Caki2 (cell line): ENCODE measurements at places on chromosomes 16 and 17. TPM values are rescaled to one million over a fixed set of nuclear protein-coding genes. Genes with fewer than 3 reads are reported as not detected.

The TBC1D3K gene
- not detected in 2 replicates for total RNA-seq

The ACSM2A gene
- not detected in 2 replicates for total RNA-seq

The PYY gene
- total RNA-seq = not detected in 2 replicates

The KRT31 gene
- not detected in 2 replicates for total RNA-seq

The SYNRG gene
- 3.9 and 6.8 TPM in 2 replicates for total RNA-seq

The RAB11FIP4 gene
- 3.6 and 6.7 TPM in 2 replicates for total RNA-seq

The PRAC1 gene
- not detected in 2 replicates for total RNA-seq

The G6PC1 gene
- not detected in 2 replicates for total RNA-seq

The CHST6 gene
- under 0.01 and 0.03 TPM in 2 replicates for total RNA-seq

The PRSS36 gene
- total RNA-seq = 0.17 and 10.6 TPM in 2 replicates

The SCPEP1 gene
- total RNA-seq = 39.4 and 117 TPM in 2 replicates

The STH gene
- 1.0 TPM in 1 of 2 replicates, not detected in the other for total RNA-seq

The PSMD3 gene
- total RNA-seq = 170 and 200 TPM in 2 replicates

The SLFN14 gene
- total RNA-seq = not detected in 2 replicates

The TMEM114 gene
- not detected in 2 replicates for total RNA-seq

The ACAP1 gene
- 2.3 and 26.4 TPM in 2 replicates for total RNA-seq

The WNT3 gene
- total RNA-seq = 4.0 and 4.5 TPM in 2 replicates

The MAP3K3 gene
- 14.5 and 16.7 TPM in 2 replicates for total RNA-seq

The MYH8 gene
- not detected in 2 replicates for total RNA-seq

The POLR2C gene
- total RNA-seq = 134 and 225 TPM in 2 replicates

The TTLL6 gene
- 0.34 TPM in 1 of 2 replicates, not detected in the other for total RNA-seq

The MYLK3 gene
- total RNA-seq = 0.06 TPM in 1 of 2 replicates, not detected in the other

The NOG gene
- 1.5 TPM in 1 of 2 replicates, not detected in the other for total RNA-seq

The KRTAP2-2 gene
- total RNA-seq = not detected in 2 replicates

The PTX4 gene
- not detected in 2 replicates for total RNA-seq

The MIS12 gene
- total RNA-seq = 8.7 and 13.4 TPM in 2 replicates

The HOXB6 gene
- total RNA-seq = 5.4 and 8.7 TPM in 2 replicates

The CD79B gene
- total RNA-seq = not detected in 2 replicates

The KLHL10 gene
- not detected in 2 replicates for total RNA-seq

The GPR179 gene
- total RNA-seq = 0.07 TPM in 1 of 2 replicates, not detected in the other
